Smooth muscle cell of the brain vasculature (primary cell): ENCODE measurements at places on chromosomes 6 and 20.

DNA sequence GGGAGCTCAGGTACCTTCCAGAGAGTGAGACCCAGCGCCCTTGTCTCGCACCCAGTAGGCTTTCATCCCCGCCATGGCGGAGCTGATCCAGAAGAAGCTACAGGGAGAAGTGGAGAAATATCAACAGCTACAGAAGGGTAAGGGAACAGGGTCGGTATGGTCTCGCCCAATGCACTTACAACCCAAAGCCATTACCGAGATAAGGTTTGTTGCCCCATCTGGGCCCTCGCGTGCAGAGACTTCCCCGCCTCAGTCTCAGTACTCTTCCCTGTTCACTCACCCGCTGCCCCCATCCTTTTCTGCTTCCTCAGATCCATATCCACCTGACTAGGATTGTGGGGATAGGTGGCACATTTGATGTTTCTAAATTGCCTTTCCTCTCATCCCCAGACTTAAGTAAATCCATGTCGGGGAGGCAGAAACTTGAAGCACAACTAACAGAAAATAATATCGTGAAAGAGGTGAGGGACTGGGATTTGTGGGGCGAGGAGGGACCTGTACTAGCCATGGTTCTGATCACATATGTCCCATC lies 449 bp downstream of the PFDN6 start:
- no peak for DNase-seq

DNA sequence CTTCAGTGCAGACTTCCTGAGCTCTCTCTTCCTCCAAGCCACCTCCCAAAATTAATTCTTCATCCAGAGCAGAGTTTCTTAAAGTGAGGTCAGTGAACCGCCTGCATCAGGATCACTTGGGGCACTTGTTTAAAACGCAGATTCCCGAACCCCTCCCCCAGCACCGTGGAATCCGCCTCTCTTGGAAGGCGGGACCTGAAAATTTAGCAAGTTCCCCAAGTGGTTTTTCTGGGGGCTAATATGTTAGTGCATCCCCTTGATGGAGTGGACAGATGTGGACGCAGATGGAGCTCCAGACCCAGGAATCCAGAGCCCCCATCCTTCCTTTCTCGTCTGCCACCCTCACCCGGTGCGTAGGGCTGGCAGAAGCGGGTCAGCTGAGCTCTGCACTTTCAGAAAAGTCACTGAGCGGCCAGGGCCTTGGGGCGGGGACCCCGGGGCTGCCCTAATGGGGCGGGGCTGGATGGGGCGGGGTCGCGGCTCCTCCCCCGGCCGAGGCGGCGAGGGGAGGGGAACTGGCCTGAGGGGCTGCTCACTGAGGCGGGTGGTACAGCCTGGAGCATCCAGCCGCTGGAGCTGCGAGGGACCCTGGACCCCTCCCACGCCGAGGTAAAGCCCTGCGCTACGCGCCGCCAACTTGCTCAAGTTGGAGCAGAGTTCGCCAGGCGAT lies at the start of the genes DEFB124 and REM1:
Gene DEFB124, minus strand, starts transcription at position 370 of the 670 bp plus-strand sequence. CDS start 2,114 bp downstream, outside the sequence.
Gene REM1, plus strand, starts transcription at position 531 of the 670 bp plus-strand sequence. CDS start 1,158 bp downstream, outside the sequence.
- DNase-seq: no peak

DNA sequence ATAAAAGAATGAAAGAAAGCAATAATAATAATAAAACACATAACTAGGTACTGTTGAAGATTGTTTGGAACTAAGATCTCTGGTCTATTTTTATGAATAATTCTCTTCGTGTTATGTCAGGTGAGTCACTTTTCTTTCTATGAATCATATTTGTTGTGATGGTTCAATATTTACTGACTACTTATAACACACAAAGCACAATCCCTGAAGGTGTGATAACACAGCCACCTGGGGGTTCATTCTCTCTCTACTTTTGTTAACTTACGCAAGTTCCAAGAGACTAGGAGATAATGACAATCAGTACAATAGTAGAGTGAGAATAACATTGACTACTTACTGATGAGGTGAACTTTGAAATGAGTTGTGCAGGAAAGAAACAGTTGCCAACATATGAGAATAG lies 149.9 kb downstream of the IBTK start:
- DNase-seq: no peak

DNA sequence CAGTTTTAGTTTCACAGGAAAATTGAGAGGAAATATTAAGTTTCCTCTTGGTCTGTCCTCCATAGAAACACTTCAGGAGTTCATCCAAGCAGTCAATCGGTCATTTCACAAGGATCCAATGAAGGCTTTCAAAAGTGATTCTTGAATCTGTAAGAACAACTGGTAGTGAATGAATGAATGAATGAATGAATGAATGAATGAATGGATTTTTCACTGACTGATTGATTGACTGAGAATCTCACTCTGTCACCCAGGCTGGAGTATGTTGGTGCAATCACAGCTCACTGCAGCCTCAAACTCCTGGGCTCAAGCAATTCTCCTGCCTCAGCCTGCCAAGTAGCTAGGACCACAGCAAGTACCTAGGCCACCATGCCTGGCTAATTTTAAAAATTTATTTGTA lies 39.4 kb upstream of the TAF8 start:
- DNase-seq: no peak

DNA sequence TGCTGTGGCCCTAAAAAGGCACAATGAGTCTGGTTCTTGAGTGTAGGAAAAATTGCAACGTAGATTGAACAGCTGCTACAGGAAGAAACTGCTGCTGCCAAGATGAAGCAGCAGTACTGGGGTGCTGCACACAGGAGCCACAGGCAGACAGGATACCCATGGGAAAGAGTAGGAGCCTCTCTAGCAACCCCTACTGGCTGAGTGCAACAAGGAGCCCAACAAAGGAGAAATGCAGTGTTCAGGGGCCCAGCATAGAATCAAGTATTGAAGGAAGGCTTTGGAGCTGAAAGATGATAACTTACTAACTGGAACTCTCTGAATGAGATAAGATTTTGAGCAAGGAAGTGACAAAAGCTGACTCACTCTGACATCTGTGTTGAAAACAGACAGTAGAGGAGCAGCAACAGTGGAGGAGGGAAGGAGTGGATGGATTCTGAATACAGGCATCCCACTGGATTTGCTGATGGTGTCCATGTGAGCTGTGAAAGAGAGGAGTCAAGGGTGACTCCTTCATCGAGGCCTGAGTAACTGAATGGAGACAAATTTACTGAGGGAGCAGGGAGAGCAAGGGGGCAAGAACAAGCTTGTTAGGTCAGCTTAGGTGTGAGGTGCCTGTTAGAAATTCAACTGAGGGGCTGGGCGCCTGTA lies 534.7 kb upstream of the JARID2 start:
- no peak for DNase-seq

GRCh38 chr20:43996240-43996930 lies 81.7 kb downstream of the TOX2 start:
- DNase-seq: no peak

DNA sequence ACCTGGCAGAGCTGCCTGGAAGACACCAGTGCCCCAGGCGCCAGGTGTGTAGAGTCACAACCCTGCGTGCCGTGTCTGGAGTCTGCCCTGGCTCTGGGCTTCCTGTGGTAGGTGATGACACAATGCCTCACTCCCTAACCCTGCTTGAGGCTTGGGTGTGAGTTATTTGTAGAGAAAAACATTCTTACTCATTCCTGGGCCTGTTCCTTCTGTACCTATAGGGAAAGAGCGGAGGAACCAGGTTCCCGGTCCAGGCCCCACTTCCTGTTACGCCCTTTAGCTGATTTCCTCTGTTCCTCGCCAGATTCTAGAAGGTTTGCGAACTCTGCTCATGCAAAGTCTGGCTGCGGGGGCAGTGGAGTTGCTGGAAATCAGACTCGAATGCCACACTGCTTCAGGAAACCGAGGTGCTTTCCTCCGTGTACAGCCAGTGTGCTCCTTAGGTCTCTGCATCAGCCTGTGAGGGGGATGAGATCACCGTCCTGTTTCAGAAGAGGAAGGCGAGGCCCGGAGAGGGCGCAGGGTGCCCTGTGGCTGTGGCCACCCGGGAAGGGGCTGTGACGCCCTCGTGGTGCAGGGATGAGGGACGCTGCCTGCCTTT lies 67.1 kb upstream of the DUSP22 start:
- no peak for DNase-seq

DNA sequence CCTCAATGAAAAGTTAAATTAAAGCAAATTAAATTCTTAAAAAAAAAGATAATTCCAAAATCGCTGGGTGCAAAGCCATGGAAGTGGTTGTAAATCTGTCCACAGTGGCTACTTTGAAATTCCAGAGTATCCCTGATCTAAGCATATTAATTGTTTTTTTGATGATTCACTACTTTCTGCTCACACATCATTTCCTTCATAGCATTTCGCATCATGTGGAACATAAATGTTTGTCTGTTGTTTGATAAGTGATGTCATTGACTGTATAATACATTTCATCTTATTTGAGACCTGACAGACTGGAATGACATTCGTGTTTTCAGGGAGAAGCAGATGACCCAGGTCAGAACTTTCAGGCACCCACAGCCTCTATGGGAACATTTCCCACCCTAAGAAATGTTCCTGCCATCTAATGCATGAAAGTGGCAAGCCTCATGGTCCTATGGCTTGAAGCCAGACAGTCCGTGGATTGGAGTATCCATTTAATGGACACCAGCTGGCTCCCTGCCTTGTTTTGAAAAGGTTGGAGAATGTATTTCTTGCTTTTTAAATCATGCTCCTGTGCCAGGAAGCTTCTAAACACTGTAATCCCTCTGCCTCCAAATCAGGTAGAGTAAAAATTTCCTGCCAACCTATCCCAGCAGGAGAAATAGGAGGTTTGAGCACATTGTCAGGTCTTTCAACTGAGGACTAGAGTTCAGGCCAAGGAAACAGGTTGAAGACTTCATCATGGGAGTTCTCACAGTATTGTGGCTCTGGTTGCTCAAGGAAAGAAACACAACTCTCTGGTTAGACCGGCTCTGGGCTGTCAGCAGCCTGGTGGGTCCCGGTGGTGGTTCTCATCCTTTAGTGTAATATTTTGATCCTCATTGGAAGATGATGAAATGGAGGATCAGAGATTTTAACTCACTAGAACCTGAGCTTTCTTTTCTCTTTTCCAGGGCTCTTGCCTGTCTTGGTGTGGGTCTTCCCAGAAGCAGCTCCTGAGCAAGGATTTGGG lies 157.9 kb downstream of the SLC24A3 start:
- DNase-seq: no peak

DNA sequence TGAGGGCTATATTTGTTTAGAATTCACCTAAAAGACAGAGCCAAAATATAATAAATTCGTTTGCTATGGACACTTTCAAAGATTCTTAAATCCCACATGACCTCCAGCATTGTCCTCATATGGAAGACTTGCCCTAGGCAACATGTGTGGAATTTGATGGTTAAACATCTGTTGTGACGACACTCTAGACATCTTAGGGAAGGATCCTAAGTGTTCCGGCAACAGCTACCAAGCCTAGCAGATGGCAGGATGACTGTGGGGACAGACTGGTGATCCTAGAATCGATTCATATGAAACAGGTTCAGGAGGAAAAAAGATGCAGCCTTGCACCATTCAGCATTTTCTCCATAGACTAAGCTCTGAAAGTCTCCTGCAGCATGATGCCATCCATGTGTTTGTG lies 77.6 kb upstream of the BACH2 start:
- no peak for DNase-seq

DNA sequence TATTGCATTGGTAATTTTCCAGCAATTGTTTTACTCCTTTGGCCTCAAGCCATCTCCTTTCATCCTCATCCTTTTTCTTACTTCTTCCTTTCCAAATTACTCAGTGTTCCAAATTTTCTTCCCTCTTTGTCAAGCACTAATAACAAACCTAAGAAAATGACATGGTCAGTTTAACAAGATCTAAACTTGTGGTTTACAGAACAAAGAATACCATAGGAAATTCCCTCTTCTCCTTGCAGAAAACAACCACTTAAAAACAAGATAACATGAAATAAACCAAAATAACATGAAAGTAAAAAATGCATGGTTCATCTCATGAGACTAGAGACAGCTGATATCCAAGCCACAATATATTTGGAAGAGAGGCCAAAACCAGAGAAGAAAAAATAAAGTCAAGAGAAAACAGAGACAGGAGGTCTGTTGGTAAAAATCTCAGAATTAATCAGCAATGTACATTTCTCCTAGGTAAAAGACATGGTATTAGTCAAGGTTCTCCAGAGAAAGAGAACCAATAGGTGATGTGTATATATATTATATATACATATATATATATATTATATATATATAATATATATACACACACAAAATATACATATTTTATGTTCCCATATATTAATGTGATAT lies 51.0 kb upstream of the SENP6 start:
- DNase-seq: no peak

DNA sequence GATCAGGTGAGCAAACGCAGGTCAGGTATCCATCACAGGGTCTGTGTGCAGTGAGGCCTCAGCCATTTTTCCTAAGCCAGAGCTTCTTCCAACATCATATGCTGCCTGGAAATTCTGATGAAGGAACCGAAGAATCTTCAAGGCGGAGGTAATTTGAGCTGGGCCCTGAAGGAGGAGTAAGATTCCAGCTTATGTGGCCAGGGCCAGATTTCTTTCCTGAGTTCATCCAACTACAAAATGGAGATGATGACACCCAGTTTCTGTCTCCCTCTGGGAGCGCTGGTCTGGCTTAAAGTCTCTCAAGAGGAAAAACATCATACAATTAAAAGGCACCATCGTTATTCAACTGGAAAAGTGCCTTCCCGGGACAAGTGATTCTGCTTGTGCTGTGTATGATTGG lies 6.9 kb upstream of the MANBAL start:
- no peak for DNase-seq

- no peak for DNase-seq
Observed at GRCh38 chr20:19926591-19926990, 90.6 kb upstream of the NAA20 start.

DNA sequence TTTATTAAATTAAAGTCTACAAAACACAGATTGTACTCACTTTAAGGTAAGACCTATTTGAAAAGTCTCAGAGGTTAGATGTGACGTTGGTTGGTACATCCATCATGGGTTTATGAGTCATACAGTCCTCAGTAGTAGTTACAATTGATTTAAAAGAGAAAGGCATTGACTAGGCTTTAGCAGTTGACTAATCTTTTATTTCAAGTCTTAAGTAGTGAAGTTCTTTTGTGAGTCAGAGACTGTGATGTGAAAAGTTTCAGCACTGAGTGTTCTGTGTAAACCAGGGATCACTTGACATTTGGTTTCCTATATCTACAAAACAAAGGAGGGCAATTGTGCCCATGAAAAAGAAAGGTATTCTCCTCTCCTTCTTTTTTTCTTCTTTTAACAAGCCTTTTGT lies 221.3 kb downstream of the GRIK2 start:
- no peak for DNase-seq

DNA sequence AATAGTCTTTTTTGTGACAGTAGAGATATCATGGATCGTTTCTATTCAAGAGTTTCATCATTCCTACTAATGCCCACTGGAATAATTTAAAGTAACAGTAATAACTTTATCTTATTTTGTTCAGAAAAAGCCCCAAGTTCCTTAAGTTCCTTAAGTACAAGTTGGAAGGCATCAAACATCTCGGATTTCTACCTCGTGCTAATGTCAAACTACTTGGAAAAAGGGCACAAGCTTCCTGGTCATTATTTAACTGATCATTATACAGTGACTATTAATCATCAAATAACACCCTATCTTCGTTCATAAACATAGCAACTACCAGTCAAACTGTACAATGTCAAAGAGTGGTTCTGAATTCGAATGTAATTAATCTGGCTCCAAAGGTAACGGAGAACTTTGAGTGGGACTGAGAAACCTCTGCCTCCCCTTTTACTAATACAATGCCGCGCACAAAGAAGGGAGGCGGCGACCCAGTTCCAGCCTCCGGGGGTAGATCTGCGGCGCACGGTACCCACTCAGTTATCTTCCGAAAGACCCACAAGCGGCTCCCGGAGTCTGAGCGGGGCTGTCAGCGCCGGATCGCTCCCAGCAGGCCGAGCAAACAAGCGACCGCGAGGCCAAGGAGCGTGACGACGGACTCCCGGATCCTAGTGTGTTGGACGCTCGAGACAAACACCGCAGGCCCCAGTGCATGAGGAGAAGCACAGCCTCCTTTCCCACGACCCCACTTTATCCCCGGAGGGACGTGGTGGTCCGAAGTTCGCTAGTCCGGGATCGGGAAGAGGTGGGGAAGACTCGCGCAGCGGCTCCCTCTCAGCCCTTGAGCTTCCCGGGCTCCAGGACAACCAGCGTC lies 716 bp downstream of the SHPRH start:
- peak; percentile 18 for DNase-seq
